ENCODE measurements at places on chromosomes 16 and 17.

DNA sequence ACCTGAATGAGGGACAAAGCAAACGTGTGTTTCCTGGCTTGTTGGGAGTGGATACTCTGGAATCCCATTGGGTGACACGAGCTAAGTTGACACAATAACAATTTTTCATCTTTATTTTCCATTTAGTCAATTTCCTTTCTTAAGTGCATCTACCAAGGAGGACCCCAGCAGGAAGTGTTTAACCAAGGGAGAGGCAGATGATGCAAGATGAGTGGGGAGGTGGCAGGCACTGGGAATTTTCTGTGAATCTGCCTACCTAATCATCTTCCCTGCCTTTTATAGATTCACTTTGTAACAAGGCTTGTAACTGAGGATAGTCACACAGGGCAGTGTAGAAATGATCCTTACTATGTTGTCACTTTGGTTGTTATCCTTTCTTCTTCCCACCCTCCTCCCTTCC is 317.7 kb upstream of the HSBP1 start:
- no peak for DNase-seq

DNA sequence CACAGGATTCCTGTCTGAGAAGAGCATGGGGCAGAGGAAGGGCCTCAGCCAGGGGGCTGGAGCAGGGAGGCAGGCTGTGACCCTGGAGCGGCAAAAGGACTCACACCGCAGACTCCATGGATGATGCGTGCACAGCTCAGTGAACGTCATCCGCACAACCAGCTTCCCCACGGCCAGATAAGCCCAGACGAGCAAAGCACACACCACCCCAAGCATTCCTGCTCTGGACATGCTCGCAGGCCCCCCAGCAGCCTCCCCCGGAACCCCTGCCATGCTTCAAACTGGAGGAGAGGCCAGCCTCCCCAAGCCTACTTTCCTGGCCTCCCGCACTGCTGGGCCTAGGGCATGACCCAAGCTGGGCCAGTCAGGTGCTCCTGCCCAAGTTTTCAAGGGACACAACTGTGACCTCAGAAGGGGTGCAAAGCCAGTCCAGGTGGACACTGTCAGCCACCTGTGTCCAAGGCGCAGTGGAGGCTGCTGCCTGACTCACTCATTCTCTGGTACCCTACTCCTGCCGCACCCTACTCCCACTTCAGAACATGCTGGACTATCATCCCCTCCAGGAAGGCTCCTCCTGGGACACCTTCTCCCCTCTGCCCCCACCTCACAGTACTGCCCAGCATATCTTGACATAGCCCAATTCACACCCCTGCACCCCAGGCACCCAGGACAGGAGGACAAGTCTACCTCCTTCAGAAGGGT is 4.8 kb downstream of the BCAR1 start:
- no peak for DNase-seq

DNA sequence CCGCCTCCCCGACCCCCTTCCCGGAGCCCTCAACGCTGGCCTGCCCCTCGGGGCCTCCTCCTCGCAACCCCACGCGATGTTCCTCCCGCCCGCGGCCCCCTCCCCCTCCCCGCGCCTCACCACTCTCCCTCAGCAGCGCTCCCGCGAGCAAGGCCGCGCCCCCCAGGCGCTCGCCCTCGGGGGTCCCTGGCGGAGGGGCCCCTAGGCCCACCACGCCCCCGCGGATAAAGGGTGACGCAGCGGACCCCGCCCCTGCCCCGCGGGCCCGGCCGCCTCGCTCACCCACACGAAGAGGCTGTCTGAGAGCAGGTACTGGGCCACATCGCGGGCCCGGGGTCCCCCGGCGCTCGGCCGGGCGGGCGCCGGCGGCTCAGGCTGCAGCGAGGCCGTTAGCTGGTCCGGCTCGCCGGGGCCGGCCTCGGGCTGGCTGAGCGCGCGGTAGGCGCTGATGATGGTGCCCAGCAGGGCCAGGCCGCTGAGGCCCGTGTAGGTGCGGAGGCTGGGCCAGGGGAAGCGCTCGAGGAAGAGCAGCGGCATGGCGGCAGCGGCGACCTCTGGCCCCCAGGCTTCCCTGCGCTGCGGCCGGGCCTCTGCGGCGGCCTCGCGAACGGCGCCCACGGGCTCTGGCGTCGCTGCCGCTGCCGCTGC is 430 bp downstream of the AMFR start:
- peak; percentile 9 for DNase-seq

GRCh38 chr16:76276745-76277438 is at the start of gene CNTNAP4:
Gene CNTNAP4 (plus strand): TSS chr16:76277401. CDS start chr16:76277663, 262 bp downstream.
- no peak for DNase-seq

GRCh38 chr17:57494443-57494842 is 238.1 kb downstream of the MSI2 start:
- no peak for DNase-seq

DNA sequence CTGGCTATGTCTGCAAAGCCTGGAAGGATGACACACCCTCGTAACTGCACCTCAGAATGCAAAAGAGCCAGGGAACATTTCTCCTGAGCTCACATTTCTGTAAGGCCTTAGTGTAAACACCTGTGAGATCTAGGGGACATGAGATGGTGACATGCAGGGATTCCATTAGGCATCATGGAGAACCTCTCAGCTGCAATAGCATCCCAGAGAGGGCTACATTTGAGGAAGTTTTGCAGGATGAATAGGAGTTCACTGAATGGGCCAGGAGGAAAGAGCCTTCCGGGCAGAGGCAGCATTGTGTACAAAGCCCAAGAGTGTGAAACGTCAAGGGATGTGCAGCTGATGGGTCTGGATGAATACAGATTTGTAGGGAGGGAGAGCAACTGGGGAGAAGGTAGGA is 223.0 kb upstream of the RPL38 start:
- no peak for DNase-seq

DNA sequence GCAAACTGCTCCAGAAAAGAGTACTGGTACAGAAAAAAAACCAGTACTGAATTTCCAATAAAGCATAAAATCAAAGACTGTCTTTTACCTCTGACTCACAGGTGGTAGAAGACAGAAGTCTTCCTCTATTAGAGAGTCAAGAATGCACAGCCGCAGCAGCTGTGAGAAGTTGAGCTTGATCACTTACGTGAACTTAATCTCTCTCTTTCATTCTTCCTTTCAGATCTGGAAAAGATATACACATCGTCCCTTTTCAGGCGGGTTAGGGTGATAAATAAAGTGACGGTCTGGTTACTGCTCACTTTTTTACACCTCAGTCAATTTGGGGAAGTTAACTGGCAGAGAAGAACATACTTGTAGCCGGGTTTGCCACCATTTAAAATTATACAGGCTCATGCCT is 3.9 kb downstream of the IFT140 start:
- no peak for DNase-seq

- DNase-seq = no peak
These were observed 147.2 kb downstream of the HS3ST2 start for GRCh38 chr16:22961206-22961605.

- no peak for DNase-seq
These were observed 331.2 kb downstream of the MAF start for GRCh38 chr16:79269211-79269863.

GRCh38 chr16:65828296-65828695 is 538.2 kb upstream of the CDH5 start:
- DNase-seq = no peak

DNA sequence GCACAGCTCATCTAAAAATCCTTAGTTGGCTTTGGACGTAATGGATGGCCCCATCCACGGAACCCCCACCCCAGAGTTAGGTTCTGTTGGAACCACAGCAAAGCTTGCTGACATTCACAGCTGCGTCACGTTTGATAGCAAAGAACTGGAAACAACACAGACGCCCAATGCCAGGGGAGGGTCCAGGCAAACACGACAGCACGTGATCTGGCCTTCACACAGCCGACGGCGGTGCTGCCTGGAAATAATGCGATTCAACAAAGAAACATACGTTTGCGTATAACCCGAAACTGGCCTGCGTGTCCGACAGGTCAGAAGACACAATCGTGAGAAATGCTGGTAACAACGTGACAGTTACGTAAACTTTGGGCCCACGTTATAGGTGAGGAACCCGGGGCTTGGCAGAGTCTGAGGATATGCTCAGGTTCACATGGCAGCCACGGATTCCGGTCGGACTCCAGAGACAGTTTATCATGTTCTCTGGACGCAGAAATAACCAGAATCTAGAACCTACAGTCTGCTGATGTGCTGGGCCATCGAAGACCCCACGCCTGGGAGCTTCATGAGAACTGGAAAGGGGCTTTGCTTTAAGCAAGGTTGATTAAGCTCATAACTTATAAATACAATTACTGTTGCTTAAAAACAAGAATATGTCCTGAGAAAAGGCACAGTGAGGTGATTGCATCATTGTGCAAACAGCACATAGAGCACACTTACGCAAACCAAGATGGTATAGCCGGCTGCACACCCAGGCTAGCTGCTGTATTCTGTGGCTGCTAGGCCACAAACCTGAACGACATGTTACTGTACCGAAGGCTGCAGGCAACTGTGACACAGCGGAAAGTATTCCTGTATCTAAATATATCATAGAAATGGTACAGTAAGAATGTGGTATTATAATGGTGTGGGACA is 70.4 kb downstream of the RPH3AL start:
- no peak for DNase-seq

GRCh38 chr16:46830902-46831647 is at the start of gene C16orf87:
Gene C16orf87 (minus strand): TSS chr16:46831180. CDS start chr16:46831149, 31 bp downstream.
- peak; percentile 91 for DNase-seq
